ENCODE measurements at places on chromosomes 5 and 9. TPM values are rescaled to one million over a fixed set of nuclear protein-coding genes. Genes with fewer than 3 reads are reported as not detected.

TMEFF1 gene
- 1.9 TPM for total RNA-seq

GRCh38 chr9:4301971-4302427 is 2.1 kb upstream of the GLIS3 start:
- DNase-seq = no peak

DNA sequence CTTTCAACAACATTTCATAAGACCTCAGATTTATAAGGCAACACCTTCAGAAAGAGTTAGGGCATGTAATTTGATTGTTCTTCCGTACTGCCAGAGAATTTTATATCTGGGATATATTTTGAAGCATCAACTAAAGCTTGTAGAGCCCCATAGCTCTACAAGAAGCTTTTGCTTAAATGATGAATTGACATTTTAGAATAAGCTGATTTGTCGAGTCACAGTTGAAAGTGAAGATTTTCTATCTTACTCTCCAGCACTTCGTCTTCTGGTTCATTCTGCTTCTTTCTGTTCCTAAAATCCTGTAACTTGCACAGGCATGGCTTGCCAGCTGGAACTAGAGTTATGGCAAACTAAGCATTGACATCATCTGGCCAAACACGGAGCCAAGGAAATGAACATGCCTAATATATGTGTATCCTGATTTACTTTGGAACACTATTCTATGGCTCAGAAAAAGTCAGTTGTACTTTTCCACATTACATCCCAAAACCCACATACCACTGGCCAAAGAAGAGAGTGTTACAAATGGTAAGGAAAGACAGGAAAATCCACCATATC is 68.6 kb upstream of the MAST4 start:
- no peak for DNase-seq

- DNase-seq = no peak
Measured at GRCh38 chr9:137975936-137976565, 98.5 kb downstream of the CACNA1B start.

DNA sequence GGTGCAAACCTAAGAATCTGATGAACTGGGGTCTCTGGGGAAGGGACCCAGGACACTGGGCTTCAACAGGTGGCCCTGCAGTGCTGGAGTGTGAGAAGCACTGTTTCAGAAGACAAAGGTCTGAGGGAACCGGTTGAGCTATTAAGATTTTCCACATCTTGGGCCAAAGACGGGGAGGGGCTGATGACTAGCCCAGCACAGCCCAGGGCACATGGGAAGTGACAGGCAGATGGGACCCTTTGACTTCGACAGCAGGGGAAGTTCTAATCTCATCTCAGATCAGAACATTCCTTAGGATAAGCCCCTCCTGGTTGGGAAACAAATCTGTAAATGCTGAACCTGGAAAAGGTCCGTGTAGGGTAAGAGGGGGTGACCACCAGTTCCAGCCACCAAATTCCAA is 67.4 kb downstream of the RAPGEF1 start:
- no peak for DNase-seq

DNA sequence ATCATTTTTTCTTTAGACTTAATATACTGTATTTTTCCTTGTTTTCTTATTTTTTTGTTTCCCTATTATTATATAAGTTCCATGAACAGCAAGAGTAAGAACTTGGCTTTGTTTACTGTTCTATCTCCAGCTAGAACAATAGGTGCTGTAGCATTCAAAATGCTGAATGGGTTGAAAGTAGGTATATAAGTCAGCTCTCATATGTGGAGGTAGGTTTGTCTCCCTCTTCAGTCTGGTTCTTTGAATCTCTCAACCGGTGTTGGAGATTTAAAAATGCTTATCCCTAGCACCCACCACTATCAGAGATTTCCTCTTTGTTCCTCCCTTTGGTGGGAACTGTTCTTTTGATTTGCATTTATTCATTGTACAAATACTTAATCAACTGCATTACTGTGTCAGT is 87.5 kb upstream of the FSD1L start:
- no peak for DNase-seq

ARID3C gene
- total RNA-seq = not detected

ZNF454 gene
- total RNA-seq = not detected

DNA sequence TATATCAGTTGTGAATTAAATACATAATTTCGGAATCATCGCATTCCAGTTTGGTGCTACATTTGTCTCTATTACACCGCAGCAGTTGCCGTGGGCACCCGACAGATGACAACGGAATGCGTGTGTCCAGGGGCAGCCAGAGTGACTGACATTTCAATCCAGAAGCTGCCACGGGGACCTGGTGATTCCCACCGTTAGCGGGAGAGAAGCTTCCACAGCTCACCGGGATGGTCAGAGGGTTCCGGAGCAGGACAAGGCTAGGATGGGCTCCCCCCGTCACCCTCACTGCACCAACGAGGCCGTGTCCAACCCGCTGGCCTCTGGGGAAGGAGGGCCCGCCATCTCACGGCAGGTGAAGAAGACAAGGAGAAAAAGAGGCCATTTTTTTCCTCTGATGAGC is 86.8 kb downstream of the GTF3C4 start:
- DNase-seq = no peak

- no peak for DNase-seq
Measured at GRCh38 chr9:96304230-96304629, 2.3 kb upstream of the HSD17B3 start.

MARVELD2 gene
- 15.4 TPM for total RNA-seq

GRXCR2 gene
- total RNA-seq = not detected

SLC28A3 gene
- not detected for total RNA-seq

DNA sequence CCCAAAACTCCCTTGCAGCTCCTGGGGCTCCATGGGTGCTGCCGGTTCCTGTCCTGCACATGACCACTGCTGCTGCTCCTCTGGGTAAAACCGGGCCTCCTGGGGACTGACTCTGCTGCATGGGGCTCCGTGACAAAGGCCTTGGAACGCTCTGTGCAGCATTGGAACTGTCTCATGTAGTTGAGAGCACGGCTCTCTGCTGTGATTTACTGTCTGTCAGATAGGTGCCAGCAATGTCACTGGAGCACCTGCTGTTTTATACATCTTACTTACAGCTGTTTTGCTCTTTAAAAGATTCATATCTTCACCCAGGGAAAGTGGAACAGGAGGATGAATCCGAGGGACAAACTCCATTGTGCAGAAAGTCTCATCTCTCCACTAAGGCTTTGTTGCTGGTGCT is 138.1 kb downstream of the YIPF5 start:
- DNase-seq = no peak

GRCh38 chr5:126866851-126867636 is 90.1 kb downstream of the LMNB1 start:
- no peak for DNase-seq

GRCh38 chr5:73822989-73823339 is 197.0 kb downstream of the ARHGEF28 start:
- peak; percentile 85 for DNase-seq

Data from HepG2 (cell line).